ENCODE measurements at places on chromosomes 4 and X.

- DNase-seq: peak; percentile 1
Observed at GRCh38 chrX:121000589-121000988, 15.0 kb upstream of the CT47A1 start.

- peak; percentile 58 for DNase-seq
Observed at GRCh38 chr4:88672987-88673386, 24.6 kb downstream of the NAP1L5 start.

GRCh38 chr4:82223715-82224114 lies 150.1 kb downstream of the HNRNPD start:
- peak; percentile 31 for DNase-seq

DNA sequence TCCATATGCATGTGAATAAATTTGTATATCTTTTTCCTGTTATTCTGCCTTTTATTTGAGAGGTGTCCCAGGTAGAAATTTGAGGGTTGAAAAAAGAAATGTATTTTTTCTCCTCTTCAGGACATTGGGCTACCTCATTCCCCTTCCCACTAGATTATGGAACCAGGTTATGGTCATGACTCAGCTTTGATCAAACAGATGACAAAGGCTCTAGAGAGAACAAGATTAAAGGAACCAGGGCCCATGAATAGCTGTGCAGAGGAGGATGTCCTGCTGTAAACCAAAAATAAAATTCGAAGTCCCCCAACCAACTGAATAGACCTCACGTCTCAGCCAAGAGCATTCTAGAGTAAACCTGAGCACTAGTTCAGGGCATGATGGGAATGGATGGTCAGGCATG lies 313.2 kb downstream of the RAPGEF2 start:
- DNase-seq: no peak

DNA sequence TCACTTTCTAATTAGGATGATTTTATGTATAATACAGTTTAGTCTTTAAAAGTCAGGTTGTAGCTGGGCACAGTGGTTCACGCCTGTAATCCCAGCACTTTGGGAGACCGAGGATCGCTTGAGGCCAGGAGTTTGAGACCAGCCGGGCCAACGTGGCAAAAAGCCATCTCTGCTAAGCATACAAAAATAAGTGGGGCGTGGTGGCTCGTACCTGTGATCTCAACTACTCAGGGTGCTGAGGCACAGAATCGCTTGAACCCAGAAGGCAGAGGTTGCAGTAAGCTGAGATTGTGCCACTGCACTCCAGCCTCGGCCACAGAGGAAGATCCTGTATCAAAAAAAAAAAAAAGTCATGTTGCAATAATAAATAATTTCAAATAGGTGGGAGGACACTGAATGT lies 364.2 kb downstream of the BMPR1B start:
- no peak for DNase-seq

- DNase-seq: peak; percentile 13
Observed at GRCh38 chrX:41449615-41450014, 2.5 kb downstream of the NYX start.

DNA sequence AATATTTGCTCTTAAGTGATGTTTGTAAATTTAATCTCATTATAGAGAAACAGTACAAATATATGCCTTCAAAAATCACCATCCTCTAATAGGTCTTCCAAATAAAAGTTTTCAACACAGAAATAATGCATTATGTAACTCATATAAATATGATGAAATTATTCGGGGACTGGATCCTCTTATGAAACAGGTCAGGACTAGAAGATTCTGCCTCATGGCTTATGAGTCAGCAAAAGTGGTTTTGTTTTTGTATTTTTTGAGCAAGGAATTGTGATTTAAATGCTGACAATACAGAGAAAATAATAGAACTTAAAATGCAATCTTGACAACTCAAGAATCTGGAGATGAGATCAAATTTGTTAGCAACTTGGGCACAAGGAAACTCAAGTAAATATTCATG lies 179.7 kb upstream of the NDP start:
- no peak for DNase-seq

GRCh38 chr4:163666332-163666873 lies 171.9 kb downstream of the TMA16 start:
- no peak for DNase-seq

DNA sequence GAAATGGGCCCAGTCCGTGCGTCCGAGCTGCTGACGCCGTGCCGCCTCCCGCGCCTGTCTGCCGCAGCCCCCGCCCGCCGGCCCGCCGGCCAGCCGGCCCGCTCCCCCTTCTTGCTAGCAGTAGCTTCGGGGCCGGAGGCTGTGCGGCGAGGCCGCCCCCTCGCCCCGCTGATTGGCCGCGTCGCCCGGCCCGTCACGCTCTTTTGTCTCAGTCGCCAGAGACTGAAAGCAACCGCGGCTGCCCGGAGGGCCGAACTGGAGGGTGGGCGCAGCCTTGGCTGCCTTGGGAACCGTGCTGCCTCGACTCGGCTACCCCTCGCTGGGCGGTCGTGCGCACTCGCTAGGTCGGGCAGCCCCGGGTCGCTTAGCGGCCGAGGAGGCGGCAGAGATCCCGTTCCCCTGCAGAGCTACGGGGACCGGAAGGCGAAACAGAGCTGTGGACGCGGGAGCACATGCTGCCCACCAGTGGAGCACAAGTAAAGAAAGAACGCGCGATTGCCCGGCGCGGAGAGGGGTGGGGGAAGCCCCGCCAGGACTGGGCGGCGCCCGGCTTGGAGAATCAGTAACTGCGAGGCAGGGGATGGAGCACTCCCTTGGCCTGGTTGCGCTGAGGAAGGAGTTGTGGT lies at the start of gene ZCCHC18:
Gene ZCCHC18 (plus strand): TSS at position 198 of the 626 bp plus-strand sequence. CDS start 1,589 bp downstream, outside the sequence.
- peak; percentile 7 for DNase-seq

DNA sequence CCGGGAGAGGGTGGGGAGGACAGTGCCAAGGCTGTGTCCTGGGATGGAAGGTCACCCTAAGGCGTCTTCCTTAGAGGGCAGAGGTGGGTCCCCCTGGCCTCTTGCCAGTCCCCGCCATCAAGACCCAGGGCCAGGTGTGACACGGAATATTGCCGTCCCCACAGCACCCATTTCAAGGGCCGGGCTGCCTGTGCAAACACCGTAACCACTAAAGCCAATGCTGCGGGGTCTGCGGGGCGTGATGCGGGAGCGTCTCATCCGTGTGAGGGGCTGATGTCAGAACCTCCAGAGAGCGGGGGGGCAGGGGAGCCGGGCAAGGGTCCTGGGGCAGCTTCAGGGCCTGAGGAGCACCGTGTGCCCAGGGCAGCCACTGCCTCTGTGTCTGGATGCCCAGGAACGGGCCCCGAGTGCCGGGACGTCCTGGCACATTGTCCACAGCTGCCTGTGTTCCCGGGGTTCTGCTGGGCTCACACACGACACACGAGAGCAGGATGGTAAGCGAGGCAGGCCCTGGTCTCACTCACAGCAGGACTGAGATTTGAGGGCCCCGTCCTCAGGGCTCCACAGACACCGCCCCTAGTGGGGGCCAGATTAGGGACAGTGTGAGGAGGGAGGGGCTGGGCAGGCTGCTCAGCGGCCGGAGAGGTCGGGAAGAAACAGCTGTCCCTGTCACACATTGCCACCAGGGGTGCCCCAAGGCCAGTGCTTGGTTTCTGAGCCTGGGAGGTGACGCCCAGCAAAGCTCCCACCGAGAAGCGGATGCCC lies 29.2 kb downstream of the NKX1-1 start:
- no peak for DNase-seq

- DNase-seq: no peak
Observed at GRCh38 chrX:41661366-41662095, 27.2 kb upstream of the GPR34 start.
